ENCODE measurements at places on chromosomes 12 and 14.

DNA sequence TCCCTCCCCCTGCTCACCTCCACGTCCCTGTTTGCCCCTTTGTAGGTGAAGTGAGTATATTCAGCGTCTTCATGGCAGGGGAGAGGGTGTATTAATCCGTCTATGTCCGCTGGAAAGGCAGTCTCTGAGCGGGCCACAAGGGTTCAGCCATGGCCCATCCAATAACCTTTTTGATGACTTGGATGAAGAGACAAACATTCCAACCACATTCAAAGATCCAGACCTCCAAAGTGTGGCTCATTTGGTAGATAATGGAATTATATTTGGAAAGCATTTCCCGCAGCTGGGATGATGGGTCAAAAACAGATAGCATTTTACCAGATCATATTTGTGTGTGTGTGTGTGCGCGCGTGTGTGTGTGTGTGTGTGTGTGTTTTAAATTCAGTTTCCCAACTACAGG is 345.9 kb downstream of the DPF3 start:
- DNase-seq: no peak

DNA sequence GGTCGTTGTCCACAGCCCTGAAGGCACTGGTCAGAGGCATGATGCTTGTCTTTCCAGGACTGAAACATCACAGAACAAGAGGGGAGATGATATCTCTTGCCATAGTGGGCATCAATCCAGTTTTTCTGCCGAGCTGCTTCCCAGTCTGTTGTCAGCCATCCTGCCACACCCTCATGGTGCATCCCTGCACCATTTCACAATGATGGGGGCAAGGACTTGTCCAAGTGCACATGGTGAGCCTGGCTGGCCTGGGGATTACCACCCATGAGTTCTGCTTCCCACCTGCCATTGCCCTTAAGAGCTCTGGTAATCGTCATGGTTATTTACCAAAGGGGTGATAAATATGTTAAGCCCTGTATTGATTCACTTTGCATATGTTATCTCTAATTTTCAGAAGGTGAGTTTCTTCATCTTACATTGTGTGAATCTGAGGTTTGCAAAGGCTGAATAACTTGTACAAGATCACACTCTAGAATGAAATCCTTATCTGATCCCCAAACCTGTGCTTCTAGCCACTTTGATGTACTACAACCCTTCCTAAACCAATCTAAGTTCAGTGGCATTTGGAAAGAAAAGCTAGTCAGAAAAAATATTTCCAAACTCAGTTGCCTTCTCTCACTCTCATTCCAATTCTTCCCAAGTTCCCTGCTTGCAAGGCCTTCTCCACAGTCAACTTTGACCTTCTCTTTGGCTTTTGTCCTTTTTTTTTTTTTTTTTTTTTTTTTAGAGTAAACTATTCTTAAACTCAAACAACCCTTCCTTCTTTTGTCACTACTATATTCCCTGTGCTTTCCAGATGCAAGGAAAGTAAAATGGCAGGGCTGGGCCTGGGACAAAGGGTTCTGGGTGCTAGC is 2.3 kb downstream of the AVIL start:
- DNase-seq: no peak

- DNase-seq: no peak
These were observed at the start of gene MFAP5 for GRCh38 chr12:8662593-8662992. Gene MFAP5, minus strand, starts transcription at chr12:8662826. Its CDS starts 722 bp downstream, at chr12:8662104.

DNA sequence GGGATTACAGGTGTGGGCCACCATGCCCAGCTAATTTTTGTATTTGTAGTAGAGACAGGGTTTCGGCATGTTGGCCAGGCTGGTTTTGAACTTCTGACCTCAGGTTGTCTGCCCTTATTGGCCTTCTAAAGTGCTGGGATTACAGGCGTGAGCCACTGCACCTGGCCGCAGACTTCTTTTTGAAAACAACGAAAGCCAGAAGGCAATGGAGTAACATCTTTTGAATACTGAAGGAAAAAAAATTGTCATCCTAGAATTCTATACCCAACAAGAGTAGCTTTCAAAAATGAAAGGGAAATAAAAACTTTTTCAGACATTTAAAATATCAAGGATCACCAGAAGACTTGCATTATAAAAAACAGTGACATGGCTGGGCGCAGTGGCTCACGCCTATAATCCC is 38.7 kb upstream of the CTDSP2 start:
- DNase-seq: no peak

DNA sequence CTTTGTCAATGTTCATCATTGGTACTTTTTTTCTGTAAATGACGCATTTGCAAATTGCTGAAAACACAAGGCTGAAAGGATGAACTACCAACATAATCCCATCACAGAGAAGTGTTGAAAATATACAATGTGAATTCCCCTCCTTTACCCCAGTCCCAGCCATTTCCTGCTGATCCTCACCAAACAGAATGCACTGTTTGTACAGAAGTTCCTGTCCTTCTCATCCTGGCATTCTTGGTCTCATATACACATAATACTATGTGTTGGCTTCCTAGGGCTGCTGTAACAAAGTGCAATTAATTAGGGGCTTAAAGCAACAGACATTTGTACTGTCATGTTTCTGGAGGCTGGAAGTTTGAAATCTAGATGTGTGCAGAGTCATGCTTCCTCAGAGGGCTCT is 836.2 kb upstream of the MGAT4C start:
- no peak for DNase-seq

- no peak for DNase-seq
These were observed 60.2 kb downstream of the PPP1R12A start for GRCh38 chr12:79874665-79875064.

DNA sequence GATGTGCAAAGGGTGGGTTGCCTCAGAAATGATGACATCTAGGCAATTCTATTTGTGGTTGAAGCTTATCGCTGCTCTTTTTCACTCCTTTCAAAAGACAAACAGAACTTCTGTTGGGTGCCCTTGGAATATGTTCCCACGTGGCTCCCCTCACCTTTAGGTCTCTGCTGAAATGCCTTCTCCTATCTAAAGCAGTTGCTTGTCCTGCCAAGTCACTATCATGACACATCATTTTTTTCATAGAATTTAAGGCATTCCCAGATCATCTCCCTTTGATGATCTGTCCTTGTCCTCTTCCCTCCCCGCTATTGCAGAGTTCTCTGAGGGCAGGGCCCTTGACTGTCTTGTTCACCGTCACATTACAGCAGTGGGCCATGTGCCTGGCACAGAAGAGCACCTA is 75.7 kb downstream of the PTPRB start:
- no peak for DNase-seq

DNA sequence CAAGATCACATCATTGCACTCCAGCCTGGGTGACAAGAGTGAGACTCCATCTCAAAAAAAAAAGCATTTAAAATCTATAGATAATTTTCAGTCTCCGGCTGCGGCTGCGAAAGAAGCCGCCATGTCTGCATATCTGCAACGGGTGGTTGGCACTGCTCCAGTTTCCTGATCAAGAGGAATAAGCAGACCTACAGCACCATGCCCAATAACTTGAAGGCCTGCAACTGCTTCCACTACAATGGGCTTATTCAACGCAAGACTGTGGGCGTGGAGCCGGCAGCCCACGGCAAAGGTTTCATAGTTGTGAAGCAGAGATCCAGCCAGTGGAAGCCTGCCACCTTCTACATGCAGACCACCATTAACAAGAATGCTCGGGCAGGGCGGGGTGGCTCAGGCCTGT is 30.6 kb upstream of the EID3 start:
- no peak for DNase-seq

Measured in HTR-8/SVneo (cell line).